ENCODE measurements at places on chromosomes 5 and 9.

DNA sequence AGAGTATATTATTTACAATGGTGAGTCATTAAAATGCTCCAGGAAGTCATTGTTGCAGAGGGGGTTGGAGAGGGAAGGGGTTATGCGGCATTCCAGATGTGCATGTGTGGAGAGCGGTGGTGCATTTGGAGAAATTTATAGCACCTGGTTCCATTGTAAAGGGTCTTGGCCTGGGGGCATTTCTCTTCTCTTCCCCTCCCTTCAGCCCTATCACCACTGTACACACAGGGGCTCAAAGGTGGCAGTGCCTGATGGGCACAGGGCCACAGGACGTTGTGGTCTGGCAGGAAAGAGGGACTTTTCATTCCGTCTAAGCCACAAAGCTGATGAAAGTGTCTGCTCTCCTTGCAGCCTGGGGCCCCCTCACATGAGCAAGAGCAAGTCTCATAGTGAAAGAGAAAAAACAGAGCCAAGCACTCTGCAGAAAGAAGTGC is 442.4 kb upstream of the ZNF462 start:
- DNase-seq, result no peak

DNA sequence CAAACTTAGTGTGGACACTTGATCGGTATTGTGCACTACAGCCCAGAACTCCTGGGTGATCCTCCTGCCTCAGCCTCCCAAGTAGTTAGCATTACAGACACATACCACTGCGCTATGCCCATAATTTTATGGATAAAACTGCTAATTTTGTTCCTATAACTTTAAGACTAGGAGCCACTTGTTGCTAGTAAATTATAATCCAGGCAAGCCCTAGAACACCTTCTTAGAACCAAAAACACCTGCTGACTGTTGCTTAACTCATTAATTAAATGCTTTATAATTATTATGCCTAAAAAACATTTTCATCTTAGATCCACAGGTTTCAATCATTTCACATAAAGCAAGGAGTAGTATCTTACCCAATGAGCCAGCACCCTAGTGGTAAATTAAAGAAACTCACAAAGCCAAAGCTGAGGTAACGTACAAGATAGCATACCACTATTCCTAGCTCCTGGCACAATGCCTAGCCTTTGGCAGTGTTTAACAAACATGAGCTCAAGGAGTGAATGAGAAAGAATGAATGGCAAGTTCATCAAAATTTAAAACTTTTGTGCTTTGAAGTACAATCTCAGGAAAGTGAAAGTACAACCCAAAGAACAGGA is 5.4 kb downstream of the MRPS27 start:
- DNase-seq, result no peak

GRCh38 chr5:124856726-124857125 is 110.3 kb upstream of the ZNF608 start:
- no peak for DNase-seq

DNA sequence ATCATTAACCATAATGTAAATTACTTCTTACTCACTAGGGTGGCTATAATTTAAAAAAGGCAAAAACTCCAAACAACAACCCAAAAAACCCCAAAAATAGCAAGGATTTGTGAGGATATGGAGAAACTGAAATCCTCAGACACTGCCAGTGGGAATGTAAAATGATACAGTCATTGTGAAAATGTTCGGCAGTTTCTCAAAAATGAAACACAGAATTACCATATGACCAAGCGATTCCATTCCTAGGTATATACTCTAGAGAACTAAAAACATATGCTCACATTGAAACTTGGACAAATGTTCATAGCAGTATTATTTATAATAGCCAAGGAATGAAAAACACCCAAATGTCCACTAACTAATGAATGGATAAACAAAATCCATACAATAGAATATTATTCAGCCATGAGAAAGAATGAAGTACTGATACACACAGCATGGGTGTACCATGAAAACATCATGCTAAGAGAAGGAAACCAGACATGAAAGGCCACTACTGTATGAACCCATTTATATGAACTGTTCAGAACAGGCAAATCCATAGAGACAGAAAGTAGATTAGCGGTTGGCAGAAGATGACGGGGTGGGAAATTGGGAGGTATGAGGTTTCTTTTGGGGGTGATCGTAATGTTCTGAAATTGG is 119.1 kb downstream of the MAPKAP1 start:
- no peak for DNase-seq

DNA sequence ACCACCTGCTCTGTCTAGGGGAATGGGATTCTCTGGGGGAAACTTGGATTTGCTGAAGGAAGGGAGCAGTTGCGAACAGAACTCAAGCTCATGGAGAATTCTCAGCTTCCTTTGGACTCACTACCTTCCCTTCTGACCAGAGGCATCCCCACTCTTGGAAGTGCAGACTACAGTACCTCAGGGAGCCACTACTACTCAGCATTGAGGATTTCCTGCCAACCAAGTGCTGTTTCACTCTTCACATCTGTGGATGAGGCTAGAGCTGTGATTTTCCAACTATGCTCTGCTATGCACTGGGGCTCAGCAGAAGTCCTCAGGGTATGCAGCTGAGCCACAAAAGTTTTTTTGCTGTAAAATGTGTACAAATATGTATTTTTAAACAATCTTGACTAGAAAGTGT is 43.9 kb downstream of the MACROH2A1 start:
- no peak for DNase-seq

DNA sequence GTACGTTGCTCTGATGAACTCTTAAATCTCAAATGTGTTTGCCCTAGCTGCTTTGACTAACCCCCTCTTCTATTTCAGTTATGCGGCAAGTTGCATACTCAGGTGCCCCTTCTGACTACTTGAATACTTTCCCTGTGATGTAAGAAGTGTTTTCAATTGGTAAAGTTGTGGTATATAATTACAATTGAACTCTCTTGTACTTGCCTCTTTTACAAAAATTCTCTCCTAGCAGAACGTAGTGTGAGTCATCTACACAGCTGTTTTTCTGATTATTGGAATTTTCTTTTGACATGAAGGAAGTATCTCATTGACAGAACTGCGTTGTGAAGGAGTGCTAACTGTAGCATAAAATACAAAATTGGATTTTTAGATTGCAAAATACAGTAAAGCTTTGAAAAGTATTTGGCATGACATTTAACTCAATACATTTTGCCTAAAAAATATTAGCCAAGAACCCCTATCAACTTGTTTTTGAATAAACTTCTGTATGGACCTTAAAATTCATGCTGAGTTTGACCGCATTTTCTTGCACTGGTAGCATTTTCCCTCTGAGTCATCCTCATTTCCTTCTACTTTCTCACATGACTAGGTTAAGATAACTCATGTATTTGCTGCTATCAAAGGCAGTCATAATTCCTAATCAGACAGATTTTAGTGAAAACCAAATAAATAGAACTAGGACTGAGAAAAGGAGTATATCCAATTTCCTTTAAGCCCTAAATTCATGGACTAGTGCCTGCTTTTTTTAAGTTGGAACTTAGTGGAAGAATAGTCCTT is 6.3 kb downstream of the CRHBP start:
- DNase-seq, result no peak
